ENCODE measurements at places on chromosomes 16 and 17.

DNA sequence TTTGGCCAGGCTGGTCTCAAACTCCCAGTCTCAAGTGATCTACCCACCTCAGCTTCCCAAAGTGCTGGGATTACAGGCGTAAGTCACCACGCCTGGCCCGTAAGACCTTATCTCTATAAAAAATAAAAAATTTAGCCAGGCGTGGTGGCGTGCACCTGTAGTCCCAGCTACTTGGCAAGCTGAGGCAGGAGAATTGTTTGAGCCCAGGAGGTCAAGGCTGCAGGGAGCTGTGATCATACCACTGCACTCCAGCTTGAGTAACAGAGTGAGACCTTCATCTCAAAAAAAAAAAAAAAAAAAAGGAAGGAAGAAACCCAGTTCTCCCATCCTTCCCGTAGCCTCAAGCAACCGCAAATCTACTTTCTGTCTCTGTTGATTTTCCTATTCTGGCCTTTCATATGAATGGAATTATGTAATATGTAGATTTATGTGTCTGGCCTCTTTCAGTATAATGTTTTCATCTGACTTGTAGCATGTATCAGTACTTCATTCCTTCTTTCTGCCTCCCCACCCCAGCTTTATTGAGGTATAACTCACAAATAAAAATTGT is 11.2 kb downstream of the CASC3 start:
- no peak for DNase-seq

- peak; percentile 68 for DNase-seq
Measured at GRCh38 chr17:35244341-35245195, 1.7 kb downstream of the SLFN5 start.

- DNase-seq: no peak
Measured at GRCh38 chr16:72434159-72434558, 262.2 kb upstream of the PMFBP1 start.

DNA sequence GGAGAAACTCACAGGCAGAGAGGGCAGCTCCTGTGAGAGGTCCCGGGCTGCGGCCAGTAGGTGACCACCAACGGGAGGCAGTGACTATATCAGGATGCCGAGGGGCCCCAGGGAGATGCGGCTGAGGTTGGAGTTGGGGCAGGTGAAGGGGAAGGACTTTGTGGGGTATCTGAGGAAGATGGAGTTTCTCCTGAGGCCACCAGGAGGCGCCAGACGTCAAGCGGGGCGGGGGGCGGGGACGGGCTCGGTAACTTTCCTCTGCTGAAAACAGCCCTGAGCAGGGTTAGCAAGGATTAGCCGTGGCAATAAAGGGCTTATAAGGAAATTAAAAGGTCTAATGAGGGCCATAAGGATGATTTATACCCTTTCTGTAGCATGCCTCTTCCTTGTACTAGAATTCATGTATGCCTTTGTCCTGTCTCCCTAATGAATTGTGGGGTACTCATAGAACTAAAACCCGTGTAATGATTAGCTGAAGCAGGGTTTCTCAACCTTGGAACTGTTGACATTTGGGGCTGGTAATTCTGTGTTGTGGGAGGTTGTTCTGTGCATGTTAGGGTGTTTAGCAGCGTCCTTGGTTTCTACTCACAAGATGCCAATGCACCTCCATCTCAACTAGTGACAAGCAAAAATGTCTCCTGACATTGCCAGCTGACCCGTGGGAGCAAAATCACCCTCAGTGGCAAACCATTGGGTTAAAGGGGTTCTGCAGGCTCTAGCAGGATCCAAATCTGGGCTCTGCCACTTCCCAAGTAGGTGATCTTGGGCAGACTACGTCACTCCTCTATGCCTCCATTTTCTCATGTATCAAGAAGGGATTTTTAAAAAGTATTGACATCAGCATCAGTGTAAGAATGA is 74.8 kb upstream of the GRIN2A start:
- peak; percentile 81 for DNase-seq

- no peak for DNase-seq
Measured at GRCh38 chr17:44623070-44623725, 33.1 kb upstream of the MEIOC start.

DNA sequence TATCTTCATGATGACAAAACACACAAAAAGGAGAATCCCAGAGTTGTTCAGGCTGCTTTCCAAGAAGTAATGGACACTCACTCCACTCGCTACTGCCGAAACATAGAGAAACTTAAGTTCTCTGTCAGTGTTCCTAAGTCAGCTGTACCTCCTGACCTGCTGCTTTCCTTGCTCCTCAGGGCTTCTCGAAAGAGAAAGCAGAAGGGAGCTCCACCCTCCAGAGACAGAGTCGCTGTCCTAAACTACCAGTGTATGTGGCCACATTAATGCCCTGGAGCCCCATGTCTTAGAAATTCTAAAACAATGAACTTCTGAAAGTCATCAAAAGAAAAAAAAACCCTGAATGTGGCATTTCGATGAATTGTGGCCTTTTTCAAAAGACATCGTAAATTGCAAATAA is 390.8 kb upstream of the MON1B start:
- DNase-seq: no peak

GRCh38 chr16:46812781-46813540 is 18.0 kb downstream of the C16orf87 start:
- no peak for DNase-seq

- peak; percentile 95 for DNase-seq
Measured at GRCh38 chr17:4366327-4367063, at the start of gene UBE2G1. UBE2G1 (minus strand) TSS chr17:4366675; CDS start chr17:4366316, 359 bp downstream.

DNA sequence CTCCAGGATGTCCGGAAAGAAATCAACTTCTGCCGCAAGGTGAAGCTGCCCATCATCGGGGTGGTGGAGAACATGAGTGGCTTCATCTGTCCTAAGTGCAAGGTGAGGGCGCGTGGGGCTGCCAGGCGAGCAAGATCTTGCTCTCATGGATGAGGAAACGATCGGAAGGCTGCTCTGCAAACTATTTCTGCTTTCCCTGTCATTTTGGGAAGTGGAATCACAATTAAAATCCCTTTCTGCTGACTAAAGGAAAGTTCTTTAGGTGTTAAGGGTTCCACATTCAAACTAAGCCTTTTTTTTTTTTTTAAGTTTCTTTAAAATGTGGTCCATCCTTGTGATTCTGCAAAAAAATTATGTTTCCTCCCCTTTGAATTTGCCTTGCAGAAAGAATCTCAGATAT is 17.7 kb downstream of the NUBP1 start:
- DNase-seq: no peak

DNA sequence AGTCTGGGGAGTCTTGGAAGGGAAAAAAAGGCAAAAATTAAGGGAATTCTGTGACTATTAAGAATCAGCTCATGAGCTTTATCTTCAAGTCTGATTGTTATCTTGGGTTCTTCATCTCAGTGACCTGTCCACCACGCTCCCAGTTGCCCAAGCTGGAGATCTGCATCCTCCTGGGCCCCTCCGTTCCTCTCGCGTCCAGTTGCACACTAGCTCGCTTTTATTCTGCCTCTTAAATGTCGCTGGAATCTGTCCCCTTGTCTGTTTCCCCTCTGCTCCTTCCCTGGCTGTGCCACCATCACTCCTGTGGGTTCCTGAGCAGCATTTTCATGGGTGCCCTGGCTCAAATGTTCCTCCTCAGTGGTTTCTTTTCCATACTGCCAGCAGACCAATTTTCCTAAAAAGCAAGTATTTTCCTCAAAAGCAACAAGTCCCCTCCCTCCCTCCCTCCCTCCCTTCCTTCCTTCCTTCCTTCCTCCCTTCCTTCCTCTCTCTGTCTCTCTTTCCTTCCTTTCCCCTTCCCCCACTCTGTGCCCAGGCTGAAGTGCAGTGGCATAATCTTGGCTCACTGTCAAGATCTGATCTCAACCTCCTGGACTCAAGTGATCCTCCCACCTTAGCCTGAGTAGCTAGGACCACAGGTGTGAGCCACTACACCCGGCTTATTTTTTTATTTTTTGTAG is 1.4 kb downstream of the ENDOV start:
- DNase-seq: no peak

DNA sequence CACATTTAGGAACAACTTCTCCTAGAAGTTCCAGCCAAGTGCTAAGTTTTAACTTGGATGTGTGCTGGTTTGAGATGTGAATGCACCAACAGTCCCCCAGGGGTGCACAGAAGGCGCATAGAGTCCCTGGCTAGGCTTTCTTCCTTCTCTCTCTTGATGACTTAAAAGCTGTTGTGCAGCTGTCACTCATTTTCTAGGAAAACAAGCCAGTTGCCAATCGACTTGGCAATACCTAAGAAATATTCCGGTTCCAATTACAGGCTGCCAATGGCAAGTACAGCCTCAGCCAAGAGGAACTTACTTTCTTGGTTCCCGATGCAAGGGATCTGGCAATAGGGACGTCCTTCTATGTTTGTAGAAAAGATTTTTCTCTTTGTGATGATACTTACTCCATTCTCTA is 266.6 kb upstream of the EEF2KMT start:
- no peak for DNase-seq

DNA sequence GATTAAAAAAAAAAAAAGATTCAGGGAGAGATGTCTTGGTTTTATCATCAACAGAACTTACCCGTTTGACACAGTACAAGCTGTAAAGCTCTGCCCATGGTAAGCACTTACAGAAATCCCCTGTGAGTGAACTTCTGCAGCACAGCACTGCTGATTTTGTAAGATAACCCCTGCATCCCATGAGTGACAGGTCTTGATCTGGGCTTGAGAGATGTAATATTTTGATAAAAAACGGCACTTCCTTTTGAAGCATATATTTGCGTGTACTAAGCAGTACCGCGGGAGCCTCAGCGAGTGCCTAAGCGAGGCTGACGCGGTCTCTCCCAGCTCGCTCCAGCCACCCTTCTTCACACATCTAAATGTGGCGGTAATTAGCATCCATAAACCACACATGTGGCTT is 50.5 kb downstream of the IKZF3 start:
- DNase-seq: no peak

DNA sequence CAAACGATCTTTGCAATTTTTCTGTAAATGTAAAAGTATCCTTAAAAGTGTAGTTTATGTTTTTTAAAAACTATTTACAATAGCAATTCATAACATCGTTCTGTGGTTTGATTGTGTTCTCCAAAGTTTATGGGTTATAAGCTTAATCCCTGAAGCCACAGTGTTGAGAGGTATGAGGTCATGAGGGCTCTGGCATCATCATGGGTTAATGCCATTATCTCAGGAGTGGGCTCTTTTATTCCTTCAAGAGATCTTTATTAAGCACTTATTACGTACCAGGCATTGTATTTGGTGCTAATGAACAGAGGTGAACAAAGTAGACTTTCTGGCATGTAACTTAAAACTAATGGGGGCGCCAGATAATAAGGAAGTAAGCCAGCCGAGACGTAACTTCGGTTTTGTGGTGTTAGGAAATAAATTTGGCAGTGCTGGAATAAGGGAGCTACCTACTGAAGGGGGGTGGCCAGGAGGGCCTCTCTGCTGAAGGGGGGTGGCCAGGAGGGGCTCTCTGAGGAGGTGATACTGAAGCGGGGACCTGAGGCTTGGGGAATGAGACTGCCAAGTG is 158.1 kb downstream of the VPS53 start:
- DNase-seq: no peak

- no peak for DNase-seq
Measured at GRCh38 chr16:1818204-1818872, 8.3 kb downstream of the HAGH start.

GRCh38 chr17:36817483-36818048 is 119.7 kb upstream of the LHX1 start:
- DNase-seq: no peak

DNA sequence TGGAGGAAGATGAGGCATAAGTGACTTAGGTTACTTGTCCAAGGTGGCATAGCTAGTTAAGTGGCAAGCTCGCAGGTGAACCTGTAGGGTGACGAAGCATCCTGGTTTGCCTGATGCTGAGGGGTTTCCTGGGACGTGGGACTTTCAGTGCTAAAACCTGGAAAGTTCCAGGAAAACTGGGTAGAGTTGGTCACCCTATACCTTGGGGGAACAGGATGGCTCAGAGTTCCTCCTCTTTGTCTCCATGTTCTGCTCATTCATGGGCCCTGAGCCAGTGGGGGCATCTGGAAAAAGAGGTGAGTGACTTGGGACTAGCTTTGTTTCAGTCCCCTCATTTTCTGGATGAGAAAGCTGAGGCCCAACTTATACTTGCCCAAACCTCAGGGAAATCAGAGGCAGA is 268.0 kb upstream of the N4BP1 start:
- DNase-seq: no peak

GRCh38 chr17:82767041-82767754 is 15.3 kb downstream of the TBCD start:
- peak; percentile 45 for DNase-seq

- peak; percentile 57 for DNase-seq
Measured at GRCh38 chr16:70706948-70707465, 21.2 kb upstream of the MTSS2 start.

DNA sequence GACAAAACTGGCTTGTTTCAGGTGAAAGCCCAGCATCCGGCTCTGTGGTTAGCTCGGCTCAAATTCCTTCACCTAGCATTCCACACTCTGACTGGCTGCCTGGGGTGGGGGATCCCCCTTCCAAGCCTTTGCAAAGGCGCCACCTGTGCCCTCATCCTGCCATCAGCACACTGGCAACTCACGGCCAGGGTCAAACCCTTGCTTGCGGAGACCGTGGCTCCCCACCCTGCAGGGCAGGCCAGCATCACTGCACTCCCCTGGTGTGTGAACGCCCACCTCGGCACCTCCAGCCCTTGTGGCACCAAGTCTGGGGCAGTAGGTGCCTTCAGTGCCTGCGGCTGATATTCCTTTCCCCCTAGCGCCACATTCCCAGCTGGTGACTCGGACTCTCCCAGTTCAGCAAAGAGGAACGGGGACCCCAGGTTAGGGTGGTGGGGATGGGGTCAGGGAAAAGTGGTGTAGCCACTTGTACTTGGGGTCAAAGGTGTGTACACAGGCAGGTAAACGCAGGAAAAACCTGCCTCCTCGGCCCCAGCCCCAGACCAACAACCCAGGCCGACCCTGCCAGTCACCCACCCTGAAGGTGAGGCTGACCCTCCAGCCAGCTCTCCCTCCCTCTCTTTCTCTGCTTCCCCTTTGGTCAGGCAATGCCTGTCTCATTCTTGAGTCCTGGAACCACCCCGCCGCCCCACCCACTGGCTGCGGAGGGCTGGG is 1.1 kb downstream of the FLII start:
- DNase-seq: peak; percentile 53

DNA sequence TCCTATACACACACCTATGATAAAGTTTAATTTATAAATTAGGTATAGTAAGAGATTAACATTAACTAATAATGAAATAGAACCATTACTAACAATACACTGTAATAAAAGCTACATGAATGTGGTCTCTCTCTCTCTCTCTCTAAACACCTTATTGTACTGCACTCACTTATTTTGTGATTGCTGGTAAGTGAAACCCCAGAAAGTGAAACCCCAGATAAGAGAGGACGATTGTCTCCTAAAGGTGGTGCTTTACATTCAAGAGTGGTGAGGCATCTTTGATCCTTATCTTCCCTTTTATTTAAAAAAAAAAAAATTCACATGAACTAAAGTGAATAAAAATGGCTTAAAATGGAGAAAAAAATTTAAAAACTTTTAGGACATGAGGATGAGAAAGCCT is 80.1 kb upstream of the TRAP1 start:
- no peak for DNase-seq

Measured in urothelium cell line (cell line).